ENCODE measurements at places on chromosomes 12 and 14.
A peak's percentile ranks its signal among the peaks of the same experiment; 100 is the strongest.

- no peak for DNase-seq
Observed at GRCh38 chr14:28767853-28768741, 1.5 kb downstream of the FOXG1 start.

DNA sequence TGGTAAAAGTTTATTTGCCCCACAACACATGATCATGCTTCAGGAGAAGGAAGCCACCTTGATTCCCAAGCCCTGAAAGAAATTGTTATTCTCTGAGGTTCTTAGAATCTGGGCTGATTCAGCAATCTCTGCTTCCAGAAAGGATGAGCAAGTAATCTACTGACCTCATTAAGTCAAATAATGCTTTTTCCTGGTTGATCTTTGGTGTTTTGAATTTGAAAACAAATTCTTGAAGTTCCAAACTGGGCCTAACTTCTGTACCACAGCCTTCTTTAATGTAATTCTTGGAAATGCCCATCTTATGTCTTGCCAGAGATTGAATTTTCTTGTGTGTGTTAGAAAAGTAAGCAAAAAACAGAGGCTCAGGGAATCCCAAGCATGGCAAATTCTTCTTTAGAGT is 319.2 kb upstream of the DDHD1 start:
- DNase-seq = no peak

GRCh38 chr14:65496178-65496993 is 83.9 kb downstream of the FUT8 start:
- no peak for DNase-seq

GRCh38 chr14:26401179-26401968 is 196.5 kb downstream of the NOVA1 start:
- DNase-seq = no peak

DNA sequence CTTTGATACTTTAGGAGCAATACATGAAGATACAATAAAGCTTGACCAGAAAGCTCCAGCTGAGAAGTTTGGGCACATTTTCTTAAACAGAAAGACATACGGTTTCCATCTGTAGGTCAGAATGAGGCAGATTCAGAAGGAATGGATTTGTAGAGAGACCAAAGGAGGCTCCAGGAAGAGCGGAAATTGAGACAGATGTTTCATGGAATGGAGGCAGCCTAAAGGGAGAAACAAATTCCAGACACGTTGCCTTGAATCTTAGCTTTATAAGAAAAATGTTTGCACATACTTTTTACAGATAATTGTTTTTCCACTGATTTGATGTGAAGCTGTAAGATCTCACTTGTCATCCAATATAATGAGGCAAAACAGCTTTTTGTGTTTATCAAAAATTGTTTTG is 24.8 kb downstream of the EPYC start:
- DNase-seq = no peak

GRCh38 chr12:76268267-76268666 is 79.9 kb downstream of the BBS10 start:
- no peak for DNase-seq

GRCh38 chr12:39401459-39401858 is 41.5 kb downstream of the KIF21A start:
- no peak for DNase-seq

DNA sequence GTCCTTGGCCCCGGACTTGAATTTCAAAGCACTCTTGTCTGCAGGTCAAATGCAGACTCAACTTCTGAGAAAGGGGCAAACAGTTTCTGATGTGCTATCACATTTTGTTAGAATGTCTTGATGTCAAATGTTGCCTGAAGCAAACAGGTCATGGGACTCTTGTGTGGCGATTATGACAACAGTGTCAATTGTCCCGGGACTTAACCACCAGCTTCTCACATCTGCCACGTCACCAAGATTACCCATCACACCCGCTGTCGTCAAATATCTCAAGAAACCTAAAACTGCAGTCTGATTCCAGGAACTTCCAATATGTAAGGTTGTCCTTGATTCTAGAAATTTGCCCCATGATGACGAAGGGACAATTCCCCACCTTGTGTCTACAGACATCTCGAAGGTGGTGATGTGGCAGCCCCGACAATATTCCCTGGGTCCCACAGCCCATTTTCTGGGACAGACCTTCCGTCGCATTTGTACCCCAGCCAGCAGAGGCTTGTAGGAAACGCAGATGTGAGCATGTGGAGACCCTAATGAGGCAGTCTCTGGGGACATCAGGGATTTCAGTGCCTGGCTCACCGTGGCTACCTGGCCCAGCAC is 21.3 kb downstream of the LRTM2 start:
- peak; percentile 18 for DNase-seq

GRCh38 chr12:49264466-49264872 is 413 bp upstream of the TUBA1C start:
- peak; percentile 78 for DNase-seq

- DNase-seq = no peak
Observed at GRCh38 chr12:53940443-53941014, 1.9 kb downstream of the HOXC13 start.

GRCh38 chr12:75087654-75088053 is 122.0 kb downstream of the KCNC2 start:
- no peak for DNase-seq

GRCh38 chr12:109082751-109083150 is 10.5 kb downstream of the ALKBH2 start:
- no peak for DNase-seq

DNA sequence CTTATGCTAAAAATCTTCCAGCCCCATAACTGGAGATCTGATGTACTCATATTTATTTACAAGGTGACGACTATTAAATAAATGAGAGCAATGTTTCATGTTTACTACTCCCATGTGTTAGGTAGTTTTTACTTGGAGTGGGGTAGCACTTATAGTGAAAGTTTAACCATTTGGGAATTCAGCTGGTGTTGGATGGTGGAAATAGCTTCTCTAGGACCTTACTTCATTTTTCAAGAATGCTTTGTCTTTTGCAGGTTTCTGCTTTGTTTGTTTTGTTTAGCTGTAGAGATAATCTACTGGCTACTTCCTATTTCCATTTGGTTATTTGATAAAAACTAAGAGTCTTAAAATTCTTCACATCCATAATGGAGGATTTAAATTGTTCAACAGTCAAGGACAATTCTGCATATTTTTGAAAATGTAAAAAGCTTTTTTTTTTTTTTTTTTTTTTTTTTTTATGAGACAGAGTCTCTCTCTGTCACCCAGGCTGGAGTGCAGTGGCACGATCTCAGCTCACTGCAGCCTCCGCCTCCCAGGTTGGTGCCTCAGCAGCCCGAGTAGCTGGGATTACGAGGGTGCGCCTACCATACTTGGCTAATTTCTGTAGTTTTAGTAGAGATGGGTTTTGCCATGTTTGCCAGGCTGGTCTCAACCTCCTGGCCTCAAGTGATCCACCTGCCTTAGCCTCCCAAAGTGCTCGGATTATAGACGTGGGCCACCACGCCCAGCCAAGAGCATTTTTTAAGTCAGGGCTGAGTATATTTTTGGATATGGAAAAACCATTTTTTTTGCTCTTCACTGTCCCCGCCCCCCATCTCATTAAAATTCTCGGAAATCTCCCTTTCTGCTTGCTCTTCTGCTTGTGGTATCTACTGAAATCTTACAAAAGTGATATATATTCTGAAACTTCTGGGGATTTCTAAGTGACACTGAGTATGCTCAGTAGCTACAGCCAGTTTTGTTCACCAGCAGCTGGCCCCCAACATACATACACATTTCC is 1.4 kb upstream of the ABCD2 start:
- DNase-seq = peak; percentile 48

DNA sequence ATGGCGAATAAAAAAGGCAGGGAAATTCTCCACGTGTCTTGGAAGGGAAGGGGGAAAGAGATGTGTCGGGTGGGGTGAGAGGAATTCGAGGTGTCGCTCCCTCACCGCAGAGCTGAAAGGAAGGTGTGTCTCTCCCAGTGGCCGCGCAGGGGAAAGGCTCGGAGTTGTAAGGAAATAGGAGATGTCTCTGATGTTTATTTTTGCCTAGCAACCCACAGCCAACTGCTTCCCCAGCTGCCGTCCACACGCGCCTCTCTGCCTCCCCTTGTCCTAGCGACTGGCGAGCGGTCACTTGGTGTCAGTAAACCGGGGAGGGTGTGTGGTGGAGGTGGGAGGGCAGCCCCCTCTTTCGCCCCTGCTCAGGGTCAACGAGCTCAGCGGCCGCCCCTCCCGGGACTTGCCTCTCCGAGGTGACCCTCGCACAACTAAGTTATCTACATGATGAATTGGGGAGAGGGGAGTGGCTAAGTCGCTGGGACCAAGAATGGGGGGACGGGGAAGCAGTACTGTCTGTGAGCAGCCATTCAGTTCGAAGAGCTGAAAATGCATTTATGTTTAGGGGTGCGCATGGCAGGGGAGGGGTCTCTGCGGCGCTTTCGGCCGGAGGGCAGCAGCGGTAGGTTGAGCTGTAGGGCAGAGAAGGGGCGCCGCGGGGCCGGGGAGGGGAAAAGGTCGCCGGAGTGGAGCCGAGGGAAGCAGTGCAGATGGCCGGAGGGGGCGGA is 585 bp upstream of the DYRK2 start:
- peak; percentile 66 for DNase-seq

DNA sequence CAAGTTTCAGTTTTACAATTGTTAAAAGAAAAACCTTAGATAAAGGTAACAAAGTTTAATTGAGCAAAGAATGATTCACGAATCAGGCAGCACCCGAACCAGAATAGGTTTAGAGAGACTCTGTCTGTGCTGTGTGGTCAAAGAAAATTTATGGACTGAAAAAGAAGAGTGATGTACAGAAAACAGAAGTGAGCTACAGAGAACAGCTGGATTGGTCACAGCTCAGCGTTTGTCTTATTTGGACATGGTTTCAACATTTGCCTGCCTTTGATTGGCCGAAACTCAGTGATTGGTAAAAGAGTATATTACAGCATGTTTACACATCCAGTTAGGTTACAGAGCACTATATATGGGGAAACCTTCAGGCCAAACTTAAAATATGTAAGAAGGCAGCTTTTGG is 703.2 kb upstream of the STXBP6 start:
- no peak for DNase-seq

DNA sequence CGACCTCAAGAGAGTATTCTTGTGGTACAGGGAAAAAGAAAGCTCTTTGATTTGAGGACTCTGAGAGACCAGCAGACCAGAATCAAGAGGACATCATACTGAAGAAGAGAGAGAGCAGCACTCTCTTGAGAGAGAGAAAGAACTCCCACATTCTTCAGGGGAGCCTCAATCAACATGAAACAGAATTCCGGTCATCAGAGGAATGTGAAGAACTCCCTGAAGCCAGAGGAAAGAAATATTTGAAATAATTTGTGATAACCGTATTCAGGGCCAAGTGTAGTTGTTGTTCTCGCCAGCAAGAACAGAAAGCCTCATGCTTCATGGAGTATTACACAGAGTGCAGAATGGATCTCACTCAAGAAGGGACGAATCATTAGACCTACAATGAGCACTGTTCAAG is 363.8 kb upstream of the TMEM132C start:
- DNase-seq = no peak

GRCh38 chr14:83356080-83356479 is 1822.4 kb upstream of the SEL1L start:
- no peak for DNase-seq

DNA sequence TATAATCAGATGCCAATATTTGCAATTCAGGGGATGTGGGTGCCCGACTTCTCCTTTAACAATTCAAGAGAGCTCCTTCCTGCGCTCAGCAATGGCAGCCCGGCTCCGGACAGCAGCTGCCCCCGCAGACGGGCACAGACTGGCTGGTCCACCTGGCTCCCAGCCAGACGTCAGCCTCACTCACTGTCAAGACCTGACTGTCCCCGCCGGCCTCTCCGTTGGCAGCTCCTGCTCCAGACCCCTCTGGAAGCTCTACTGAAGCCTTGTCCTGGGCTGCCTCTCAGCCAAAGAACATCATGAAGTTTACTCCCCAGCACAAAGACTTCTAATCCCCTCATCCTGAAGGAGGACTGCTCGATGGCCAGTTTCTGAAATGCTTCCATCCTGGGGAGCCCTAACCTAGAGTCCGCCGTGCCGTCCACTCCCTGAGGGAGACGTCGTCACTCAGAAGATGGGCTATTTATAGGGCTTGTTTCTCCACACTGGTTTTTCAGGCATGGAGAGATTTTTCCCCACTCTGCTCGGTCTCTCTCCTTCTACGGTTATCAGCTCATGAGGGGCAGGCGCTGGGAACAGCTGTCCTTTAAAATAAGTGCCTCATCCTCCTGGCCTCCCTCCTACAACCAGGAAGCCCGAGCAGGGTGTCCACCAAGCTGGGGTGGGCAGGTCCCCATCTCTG is 126.2 kb downstream of the RFLNA start:
- DNase-seq = no peak

- DNase-seq = no peak
Observed at GRCh38 chr12:33825986-33826602, 196.2 kb upstream of the ALG10 start.

GRCh38 chr12:76420222-76420621 is 72.0 kb upstream of the BBS10 start:
- DNase-seq = no peak

DNA sequence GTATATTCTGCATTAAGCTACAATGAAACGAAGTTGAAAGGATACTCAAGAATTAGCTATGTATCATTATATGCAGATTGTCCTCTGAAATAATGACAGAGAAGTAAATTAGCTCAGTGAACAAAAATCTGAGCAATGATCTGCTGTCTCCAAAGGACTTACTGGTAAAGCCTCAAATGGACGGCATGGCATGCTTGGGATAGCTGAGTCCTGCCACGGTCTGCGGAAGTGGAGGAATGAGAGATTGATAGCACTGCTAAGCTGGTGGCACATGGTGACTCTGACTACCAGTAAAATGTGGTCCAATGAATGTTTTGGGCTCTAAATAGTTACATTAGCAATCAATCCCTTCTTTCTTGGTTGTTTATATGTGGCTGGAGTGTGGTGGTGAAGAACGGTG is 3.7 kb upstream of the DENND5B start:
- DNase-seq = no peak

- peak; percentile 62 for DNase-seq
Observed at GRCh38 chr14:74614508-74615495, 2.8 kb upstream of the LTBP2 start.

All from GM13976 (cell line).